ENCODE measurements at places on chromosomes 6 and 20. TPM values are rescaled to one million over a fixed set of nuclear protein-coding genes. Genes with fewer than 3 reads are reported as not detected.

DNA sequence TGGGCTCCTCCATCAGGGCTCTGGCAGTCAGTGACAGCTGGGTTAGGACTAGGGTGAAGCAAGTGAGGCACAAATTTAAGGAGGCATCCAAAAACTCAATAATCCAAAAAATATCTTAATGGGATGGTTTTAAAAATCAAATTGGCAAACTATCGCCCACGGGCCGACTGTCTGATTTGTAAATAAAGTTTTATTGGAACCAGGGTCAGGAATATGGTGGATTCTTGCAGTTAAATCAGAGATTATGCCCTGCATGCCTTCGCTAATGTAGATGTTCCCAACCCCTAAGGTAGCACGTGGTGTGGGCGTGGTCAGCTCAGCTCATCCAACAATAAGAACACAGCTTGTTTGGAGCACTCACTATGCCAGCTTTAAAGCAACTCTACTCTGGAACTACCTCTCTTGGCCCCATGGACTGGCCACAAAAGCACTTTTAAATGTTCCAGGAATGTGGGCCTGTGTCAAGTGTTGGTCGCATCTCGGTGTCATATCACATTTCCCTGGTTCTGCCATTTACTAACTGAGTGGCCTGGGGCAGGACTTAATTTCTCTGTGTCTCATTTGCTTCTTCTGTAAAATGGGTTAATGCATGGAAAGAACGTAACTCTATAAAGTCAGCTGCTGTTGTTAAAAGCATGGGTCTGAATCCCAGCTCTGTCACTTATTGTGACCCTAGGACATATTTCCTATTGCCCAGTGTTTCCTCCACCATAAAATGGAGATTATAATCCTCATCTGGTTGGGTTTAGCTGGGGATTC is 7.0 kb downstream of the TP53RK start:
- DNase-seq = no peak

The HCRTR2 gene
- not detected for total RNA-seq

- no peak for DNase-seq
Observed at GRCh38 chr6:47934023-47934422, 152.2 kb downstream of the OPN5 start.

- no peak for DNase-seq
Observed at GRCh38 chr6:144590532-144590931, 305.4 kb downstream of the UTRN start.

DNA sequence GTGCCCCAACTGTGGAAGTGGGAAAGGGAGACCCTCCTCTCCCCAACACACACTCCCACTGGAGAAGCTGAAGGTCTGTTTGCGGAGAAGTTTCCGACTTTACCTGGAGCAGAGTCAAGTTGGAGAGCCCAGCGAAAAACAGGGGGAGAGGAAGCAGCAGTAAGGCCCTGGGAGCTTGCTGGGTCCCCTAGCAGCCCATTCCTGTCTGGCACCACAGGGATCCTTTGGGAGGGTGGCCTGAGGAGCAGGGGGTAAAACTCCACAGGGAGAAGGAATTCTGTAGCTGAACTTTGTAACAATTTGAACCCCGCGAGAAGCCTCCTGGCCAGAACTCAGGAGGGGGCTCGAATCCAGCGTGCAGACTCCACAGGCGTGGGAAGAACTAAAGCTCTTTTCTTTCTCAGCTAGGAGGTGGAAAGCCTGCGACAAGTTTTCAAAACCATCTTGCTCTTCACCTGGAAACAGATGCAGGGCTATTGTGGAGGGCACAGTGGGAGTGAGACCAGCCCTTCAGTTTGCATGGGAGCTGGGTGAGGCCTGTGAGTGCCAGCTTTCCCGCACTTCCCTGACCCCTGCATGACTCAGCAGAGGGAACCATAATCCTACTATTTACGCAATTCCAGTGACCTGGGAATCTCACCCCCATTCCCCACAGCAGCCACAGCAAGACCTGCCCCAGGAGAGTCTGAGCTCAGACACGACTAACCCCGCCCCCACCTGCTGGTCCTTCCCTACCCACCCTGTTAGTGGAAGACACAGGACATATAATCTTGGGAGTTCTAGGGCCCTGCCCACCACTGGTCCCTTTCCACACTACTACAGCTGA is 25.8 kb downstream of the SERPINB9 start:
- DNase-seq = no peak

The ULBP2 gene
- total RNA-seq = 1.00 TPM

- DNase-seq = no peak
Observed at GRCh38 chr6:154848580-154848979, 115.4 kb downstream of the SCAF8 start.

DNA sequence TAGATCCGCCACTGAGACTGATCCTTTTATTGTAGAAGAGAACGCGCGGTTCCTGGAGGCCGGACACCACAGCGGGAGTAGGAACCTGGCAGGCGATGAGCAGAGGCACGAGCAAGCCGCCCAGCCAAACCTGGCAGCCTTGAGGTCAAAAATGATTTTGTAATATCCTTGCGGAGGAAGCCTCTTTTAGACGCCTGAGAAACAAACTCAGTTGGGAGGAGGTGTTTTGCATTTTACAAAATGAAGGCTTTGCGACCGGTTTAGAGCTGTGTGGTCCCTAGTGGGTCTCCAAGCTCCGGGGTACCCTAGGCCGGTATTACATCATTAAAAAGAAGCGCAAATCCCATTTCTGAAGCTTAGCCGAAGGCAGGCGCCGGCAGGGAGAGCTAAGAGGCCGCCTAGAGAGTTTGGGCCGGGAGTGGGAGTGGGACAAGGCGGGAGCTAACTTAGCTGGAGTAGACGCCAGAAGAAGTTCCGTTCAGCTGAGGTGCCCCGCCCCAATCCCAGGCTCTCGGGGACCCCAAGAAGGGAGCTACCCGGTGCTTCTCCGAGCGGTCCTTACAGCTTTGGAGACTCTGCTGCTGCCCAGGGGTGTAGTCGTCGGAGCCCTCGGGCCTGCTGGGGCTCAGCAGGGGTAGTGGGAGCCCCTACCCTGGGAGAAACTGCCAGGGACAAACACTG is 1.9 kb upstream of the TBX18 start:
- no peak for DNase-seq

The RIPPLY2 gene
- not detected for total RNA-seq

DNA sequence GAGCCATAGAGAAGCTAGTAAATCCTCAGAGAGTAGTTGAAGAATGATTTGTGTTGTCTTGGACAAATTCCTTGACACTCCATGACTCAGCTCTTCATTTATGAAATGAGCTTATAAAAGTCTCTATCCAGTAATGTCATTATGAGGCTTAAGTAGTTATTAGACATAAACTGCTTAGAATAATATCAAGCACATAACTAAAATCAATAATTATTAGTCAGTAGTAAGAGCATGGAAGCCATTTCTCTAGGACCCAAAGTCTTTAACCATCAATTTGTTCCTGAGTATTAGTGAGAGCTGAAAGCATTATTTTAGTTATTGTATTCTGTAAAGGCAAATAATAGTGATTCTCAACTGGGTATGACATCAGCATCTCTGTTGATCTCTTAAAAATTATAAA is 1140.2 kb downstream of the HACE1 start:
- DNase-seq = no peak

The DDX43 gene
- total RNA-seq = 0.77 TPM

DNA sequence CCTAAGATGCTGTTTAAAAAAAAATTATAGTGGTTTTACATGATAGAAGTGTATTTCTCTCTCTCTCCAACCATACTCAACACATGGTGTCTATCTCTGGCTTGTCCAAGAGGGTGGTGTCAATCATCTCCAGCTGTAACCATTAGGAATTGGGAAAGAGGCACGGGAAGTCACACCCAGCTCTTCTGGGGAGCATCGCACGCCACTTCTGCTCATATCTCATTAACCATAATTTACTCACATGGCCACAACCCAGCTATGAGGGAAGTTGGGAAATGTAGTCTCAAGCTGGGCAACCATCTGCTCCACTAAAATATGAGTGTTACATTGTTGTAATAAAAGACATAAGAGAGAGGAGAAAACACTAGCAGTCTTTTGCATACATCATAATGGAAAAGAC is 30.4 kb upstream of the TSHZ2 start:
- no peak for DNase-seq

The TP53RK gene
- 15.6 TPM for total RNA-seq

The CRISP3 gene
- not detected for total RNA-seq

- DNase-seq = no peak
Observed at GRCh38 chr20:22925613-22925983, 109.5 kb upstream of the SSTR4 start.

DNA sequence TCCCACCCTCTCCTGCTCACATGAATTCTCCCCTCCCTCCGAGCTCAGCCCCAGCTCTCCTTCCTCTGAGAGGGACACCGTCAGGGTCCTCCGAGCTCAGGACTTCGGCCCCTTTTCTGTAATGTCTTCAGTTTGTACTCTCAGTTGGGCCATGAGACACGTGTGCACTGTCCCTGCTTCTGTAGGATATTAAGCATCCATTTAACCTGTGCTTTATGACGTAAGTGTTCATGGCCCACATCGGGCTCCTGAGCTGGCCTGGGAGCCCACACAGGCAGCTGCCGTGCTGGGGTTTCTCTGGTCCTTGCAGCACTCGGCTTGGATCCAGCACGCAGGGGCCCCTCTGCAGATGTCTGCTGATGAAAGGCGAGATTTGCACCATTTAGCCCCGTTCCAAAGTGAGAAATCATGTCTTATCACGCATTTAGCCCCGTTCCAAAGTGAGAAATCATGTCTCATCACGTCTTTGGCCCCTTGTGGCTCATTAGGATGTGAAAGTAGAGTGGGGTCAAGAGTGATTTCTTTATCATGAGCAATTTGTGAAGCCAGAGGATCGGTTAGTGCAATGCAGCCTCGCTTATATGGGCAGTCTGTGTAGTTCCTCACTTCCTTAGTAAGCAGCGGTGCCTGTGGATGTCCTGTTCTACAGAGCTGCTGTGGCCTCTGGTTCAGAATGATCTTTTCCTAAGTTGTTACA is 25.3 kb downstream of the DUSP22 start:
- DNase-seq = no peak

DNA sequence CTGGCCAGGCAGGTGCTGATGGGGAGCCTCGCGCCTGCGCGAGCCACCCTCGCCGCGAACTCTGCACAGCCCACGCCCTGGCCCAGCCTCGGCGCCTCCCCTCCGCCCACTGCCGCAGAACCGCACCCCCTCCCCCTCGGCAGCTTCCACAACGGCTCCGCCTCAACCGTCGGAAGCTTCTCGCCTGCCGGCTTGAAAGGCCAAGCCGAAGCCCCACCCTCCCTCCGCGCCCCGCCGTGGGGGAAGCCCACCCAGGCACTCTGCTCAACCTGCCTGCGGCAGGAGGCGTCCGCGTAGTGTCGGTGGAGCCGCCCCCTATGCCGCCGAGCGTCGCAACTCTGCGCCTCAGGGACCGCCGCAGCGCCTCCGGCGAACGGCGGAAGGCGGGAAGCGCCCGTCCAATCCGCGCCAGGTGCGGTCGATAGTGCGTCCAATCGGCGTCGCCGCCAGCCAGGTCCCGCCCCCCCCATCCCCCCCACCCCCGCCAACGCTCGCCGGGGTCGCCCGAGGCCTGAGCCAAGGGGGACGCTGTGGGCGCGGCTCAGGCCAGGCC is at the start of gene SYCP2:
SYCP2 (minus strand) TSS at position 342 of the 553 bp plus-strand sequence. CDS start 11,224 bp downstream, outside the sequence.
- DNase-seq = peak; percentile 65

- DNase-seq = no peak
Observed at GRCh38 chr6:133235221-133235620, 5.9 kb upstream of the EYA4 start.

GRCh38 chr20:63705232-63706026 is 2.3 kb downstream of the ARFRP1 start:
- DNase-seq = no peak

DNA sequence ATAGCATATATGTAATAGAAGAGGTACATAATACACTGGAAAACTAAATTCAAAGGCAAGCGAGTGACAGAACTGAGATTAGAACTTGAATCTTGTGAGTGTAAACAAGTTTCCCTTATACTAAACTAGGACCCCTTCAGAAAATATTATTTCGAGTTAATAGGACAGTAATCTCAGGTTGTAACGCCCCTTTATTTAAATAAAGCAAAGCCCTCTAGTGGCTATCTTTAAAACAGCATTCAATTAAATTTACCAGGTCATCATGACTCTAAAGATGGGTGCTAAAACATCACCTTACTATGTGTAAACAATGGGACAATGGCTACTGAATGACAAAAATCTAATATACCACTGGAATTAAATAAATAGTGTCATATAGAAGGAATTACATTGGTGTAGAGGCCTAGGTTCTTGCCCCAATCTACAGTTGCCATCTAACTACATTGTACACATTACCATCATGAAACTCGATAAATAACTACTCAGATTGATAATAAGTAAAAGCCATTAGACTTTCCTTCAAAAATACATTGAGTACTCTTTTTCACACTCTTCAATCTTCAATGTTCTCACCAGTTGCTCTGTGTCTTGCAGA is 255.4 kb upstream of the IRAK1BP1 start:
- DNase-seq = no peak

DNA sequence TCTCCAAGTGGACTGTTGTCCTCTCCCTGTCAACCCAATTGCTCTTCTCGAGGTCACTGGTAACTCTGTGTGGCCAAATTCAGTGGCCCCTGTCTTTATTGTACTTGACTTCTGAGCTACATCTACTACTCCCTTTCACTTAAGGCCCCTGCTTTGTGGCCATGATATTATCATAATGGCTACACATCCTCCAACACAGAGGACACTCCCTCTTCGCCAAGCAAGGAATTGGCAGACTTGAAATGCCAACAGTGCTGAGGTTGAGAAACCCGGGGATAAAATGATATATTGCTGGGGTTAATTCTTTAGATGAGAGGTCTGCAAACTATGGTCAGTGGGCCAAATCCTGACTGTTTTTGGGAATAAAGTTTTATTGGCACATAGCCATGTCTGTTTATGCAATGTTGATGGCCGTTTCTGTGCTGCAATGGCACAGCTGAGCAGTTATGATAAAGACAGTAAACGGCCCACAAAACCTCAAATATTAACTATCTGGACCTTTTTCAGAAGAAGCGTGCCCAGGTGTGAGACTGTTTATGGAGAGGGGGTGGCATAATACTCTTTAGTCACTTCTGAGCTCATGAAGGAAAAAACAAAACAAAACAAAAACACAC is 12.0 kb upstream of the MRPS10 start:
- DNase-seq = no peak

DNA sequence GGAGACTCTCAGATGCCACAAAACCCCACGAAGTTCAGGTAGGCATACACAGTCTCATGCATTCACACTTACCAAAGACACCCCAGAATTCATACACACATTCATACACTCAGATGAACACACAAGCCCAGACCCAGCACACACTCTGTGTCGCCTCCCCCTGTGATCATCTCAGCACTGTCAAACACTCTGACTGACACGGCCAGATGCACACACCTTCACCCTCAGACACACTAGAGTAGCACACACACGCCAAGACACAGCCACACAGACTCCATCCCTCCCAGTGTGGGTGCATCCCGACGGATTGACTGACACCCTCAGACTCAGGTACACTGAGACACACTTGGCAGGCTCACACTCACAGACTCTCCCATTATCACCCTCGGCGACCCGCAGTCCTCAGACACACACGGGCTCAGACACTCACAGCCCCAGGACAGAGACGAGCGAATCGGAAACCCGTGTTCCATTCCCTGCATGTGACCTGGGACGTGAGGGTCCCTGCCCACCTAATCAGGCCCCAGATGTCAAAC is 872 bp upstream of the RIMS4 start:
- no peak for DNase-seq

The HLA-DOA gene
- 3.9 TPM for total RNA-seq
